ENCODE measurements at places on chromosomes 1 and 21. TPM values are rescaled to one million over a fixed set of nuclear protein-coding genes. Genes with fewer than 3 reads are reported as not detected.

GRCh38 chr1:20609541-20609940 lies 20.6 kb downstream of the CDA start:
- no peak for DNase-seq

DNA sequence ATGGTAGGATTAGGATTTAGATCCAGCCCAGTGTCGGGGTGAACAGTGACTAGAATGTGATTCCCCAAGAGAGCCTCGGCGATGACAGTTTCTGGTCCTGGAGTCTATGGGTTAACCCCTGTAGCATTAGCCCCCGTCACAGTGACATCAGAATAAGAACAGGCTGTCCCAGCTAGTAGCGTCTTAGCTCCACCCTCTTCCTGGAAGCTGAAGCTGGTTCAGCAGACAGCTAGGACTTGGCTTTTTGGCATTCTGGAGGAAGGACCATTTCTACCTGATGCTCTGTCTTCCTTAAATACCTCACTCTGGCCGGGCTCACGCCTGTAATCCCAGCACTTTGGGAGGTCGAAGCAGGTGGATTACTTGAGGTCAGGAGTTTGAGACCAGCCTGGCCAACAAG lies 5.0 kb downstream of the NDUFS2 start:
- peak; percentile 56 for DNase-seq

GRCh38 chr1:7752512-7753417 lies 18.3 kb upstream of the VAMP3 start:
- DNase-seq, result peak; percentile 49

GRCh38 chr1:12078938-12079861 lies 16.1 kb downstream of the TNFRSF8 start:
- peak; percentile 26 for DNase-seq

GRCh38 chr1:147515045-147515869 lies 26.0 kb upstream of the BCL9 start:
- DNase-seq, result no peak

GRCh38 chr1:235984041-235984825 lies 80.7 kb downstream of the NID1 start:
- DNase-seq, result no peak

GRCh38 chr1:17531682-17532487 lies 7.6 kb upstream of the ARHGEF10L start:
- peak; percentile 66 for DNase-seq

Gene KRTAP15-1
- not detected for total RNA-seq

- no peak for DNase-seq
Observed at GRCh38 chr1:20702416-20702815, 15.4 kb downstream of the KIF17 start.

DNA sequence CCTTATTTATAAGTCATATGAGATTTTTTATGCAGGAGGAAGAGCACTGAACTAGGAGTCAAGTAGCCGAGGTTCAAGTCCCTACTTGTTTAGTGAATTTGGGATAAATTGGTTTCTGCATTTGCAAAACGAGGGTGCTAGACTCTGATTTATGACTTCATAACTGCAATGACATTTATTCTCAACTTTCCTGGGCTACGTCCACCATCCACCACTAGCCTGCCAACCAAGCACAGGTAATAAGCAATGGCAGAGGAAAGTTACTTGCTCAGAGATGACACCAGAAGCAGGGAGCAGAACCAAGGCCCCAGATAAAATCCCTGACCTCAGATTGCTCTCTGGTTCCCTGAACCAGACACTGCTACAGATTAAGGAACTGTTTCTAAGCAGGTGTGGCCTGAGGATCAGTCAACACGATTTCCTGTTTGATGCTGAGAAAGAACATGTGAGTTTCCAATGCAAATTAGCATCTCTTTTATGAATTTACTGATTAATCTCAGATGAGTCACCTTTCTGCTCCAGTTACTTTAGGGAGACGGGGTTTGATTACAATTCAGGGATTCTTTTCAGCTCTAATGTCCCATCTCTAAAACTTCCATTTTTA lies 52.7 kb downstream of the PLPP3 start:
- DNase-seq, result no peak

- no peak for DNase-seq
Observed at GRCh38 chr1:55141295-55141893, 73.8 kb downstream of the USP24 start.

DNA sequence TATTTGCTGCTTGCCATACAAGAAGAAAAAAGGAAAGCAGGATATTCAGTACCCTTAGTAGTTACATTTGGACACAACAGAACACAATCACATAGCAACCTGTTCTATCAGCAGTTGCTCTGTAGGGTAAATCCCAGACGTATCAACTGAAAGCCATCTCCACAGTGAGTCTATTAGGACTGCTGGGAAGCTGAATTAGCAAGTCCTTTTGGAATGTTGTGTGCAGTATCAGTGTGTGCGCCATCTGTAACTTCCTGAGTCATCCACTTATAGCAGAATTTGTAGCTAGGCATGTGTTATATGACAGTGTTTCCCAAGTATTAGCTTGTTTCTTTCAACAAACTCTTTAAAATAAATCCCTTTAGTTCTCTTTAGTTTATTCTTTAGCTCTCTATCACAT lies 21.3 kb downstream of the CCDC30 start:
- no peak for DNase-seq

Gene MATN1
- 0.15 TPM for total RNA-seq

Gene AMPD2
- total RNA-seq, result 91.4 TPM

GRCh38 chr1:29032841-29033240 lies 90.9 kb downstream of the TMEM200B start:
- no peak for DNase-seq

DNA sequence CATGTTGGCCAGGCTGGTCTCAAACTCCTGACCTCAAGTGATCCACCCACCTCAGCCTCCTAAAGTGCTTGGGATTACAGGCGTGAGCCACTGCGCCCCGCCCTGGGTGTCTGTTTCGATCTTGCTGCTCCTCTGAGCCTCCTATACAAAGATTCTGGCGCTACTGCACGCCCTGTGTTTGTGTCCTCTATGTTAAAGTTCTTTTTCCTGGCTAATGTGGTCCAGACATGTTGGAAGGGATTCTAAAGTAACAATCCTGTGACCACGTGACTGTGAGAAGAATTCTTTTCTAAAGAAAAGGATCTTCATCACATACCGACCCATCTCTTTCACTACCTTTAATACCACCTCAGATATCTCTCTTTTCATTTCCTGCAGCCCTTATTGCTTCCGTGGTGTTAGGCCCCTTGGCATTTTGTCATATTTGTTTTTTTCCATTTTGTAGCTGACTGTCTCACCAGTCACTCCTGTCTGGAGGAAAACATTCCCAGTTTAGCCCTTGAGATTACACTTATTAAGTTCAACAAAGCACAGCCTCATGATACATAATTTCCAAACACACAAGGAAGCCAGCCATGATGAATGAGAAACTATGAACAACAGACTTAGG lies 27.2 kb upstream of the ENO1 start:
- no peak for DNase-seq
